AG04450 (cell line): ENCODE measurements at places on chromosomes 7 and 10.

DNA sequence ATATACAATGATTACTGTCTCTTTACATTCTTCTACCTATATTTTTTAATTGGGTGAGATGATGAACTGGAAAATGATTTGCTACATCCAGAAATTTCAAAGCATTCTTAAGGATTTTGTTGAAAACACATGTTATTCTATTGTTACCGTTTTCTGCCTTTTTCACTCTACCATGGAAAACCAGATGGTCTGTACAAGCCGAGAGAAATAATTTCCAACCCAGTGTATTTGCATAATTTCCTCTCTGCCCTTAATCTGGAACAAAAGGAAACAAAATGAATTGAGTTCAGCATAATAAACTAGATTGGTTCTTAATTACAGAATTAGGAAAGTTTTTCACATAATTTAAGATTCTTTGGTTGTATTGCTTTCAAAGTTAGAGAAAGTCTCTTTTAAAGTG is 211.2 kb downstream of the CACNB2 start:
- no peak for DNase-seq

GRCh38 chr10:24617771-24618396 is 105.8 kb downstream of the ARHGAP21 start:
- DNase-seq = no peak

DNA sequence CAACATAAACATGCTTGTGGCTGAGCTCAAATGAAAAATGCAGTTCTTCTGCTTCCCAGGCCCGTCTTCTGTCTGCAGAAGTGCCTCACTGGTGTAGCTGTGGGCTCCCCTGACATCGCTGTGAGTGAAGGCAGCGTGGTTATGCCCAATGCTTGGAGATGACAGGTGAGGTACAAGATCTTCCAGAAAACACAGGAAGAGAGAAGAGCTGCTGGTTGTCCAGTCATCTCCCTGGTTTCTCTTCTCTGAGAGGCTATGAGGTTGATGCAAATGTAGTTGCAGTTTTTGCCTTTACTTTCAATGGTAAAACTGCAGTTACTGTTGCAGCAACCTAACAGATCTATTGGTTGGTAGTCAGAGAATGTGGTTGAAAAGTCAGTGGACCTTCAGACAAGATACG is 223.6 kb downstream of the GATA3 start:
- DNase-seq = no peak

- no peak for DNase-seq
These were observed 254.6 kb downstream of the SLC25A13 start for GRCh38 chr7:96067321-96067720.

- no peak for DNase-seq
These were observed 9.7 kb downstream of the GBX1 start for GRCh38 chr7:151157645-151158329.
